ENCODE measurements at places on chromosomes 2 and 18.

- DNase-seq, result peak; percentile 29
These were observed 129.5 kb downstream of the TMEM182 start for GRCh38 chr2:102891296-102891695.

DNA sequence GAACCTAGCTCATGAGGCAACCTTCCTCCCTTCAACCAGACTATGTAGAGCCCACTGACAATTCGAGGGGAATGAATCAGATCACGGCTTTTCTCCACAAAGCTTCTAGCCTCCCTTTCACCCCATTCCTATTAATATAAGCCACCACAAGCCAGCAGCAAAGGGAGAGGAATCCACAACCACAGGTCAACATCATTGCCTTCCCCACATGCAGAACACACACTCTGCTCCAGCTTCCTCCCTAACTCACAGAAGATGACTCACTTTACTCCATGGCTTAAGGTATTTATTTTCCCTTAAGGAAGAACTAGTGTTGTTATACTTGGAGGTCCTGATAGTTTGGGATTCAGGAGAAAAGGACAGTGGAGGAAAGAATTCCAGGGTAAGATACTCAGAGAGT lies 272.2 kb downstream of the C1D start:
- DNase-seq, result peak; percentile 91

GRCh38 chr2:73174244-73174643 lies 28.1 kb upstream of the NOTO start:
- no peak for DNase-seq

- peak; percentile 57 for DNase-seq
These were observed 9.6 kb downstream of the HOXD8 start for GRCh38 chr2:176138923-176139660.

DNA sequence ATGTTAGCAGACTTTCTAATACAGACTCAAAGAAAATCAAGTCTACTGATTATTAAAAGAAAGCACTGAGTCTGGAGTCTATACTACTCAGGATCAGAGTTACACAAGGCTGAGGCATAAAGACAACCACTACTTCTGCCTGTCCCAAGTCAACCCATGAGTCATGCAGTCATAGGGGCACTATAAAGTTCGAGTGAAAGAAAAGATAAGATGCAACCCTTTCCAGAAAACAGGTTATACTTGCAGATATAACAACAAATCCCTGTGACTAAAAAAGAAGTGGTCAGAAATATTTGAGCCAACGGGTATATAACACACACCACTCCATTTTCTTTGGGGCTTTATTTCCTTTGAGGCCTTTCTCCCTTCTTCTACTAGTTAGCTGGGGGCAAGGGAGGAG lies 18.6 kb upstream of the SCRN3 start:
- no peak for DNase-seq

- DNase-seq, result peak; percentile 75
These were observed 177.2 kb downstream of the NEDD4L start for GRCh38 chr18:58221060-58221725.

DNA sequence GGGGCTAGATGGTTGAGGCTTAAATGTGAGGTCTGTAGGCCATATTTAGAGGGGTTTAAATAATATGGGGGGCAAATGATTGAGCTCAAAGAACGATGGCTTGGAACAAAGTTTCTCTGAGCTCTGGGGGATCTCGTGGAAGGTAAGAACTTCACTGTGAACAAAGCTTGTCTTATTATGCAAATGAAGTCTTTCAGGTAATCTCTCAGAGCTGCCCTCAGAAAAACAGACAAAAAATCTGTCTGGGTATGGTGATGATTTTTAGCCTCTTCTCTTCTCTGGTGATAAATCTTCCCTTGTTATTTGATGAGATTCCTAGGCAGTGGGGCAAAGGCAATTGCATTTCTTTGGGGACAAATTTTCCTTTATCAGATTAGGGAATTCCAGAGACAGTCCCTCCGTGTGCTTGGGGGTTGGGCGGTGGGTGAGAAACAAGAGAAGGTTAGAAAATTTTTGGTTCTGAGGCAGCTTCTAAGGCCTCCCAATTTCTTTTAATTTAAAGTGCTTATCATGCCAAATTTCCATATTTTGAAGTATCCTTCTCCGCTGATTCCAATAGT lies 760.4 kb downstream of the TSN start:
- DNase-seq, result no peak

GRCh38 chr2:226767056-226767813 lies 32.4 kb downstream of the IRS1 start:
- no peak for DNase-seq

DNA sequence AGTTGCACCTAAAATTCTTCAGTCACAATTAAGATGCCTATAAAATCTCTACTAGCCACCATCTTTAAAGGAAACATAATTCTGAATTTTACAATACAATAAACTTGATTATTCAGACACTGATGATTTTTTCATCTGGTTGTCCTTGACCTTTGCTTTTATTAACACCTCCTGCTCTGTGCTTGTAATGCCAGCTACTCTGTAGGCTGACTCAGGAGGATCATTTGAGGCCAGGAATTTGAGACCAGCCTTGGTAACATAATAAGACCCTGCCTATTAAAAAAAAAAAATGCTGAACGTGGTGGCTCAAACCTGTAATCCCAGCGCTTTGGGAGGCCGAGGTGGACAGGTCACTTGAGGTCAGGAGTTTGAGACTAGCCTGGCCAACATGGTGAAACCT lies 38.3 kb downstream of the HAT1 start:
- DNase-seq, result no peak

DNA sequence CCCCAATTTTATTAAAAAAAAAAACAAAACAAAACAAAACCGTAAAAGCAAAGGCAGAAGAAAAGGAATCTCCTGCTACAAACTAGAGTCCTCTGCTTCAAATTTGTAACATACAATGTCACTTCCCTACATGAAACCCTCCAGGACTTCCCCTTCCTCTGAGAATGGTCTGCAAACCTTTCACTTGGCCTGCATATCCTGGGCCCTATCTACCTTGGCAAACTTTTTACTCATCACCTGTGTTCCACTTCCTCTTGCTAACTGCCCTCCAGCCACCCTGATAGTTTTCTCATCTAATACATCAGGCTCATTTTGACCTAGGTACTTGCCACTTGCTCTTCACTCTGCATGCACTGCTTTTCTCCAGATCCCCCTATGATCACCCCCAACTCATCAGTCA lies 255.5 kb downstream of the ETAA1 start:
- no peak for DNase-seq

DNA sequence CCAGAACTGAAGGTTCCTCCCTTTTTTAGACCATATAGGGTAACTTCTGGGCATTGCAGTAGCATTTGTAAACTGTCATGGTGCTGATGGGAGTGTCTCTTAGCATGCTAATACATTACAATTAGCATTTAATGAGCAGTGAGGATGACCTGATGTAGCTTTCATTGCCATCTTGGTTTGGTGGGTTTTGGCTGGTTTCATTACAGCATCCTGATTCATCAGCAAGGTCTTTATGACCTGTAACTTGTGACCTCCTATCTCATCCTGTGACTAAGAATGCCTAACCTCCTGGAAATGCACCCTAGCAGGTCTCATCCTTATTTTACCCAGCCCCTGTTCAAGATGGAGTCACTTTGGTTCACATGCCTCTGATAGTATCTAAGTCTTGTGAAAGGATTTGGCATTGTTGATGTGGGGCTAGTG lies 159.0 kb downstream of the TMX3 start:
- DNase-seq, result peak; percentile 1

DNA sequence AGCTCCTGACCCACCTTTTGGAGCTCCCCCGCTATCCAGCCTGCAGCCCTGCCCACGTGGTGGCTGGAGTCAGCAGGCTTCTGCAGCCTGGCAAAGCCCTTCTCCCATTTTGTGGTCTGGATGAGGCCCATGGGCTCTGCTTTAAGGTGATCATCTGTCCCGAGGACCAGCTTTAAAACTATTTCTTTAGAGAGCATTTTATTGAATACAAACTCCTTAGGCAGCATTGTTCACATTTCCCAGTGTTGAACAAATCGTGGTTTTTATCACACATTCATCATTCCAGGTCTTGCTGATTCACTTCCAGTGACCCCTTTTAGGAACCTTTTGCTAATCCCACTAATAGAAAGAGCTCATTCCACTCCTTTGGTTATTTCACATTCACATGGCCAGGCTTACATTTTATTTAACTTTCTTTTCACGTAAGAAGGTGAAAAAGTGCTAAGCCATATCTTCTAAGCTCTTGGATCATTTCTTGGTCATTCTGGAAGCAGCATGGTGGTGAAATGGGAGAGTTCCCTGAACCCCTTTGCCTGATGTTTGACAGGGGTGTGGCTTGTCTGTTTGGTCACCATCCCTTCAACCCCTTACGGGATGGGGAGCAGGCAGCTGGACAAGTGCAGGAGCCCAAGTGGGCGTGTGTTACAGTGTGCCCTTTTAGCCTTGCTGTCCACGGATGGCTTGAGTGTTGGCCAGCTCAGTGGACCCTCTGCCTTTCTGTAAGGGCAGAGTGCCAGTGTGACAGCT lies 80.4 kb upstream of the RAPGEF4 start:
- DNase-seq, result peak; percentile 91

DNA sequence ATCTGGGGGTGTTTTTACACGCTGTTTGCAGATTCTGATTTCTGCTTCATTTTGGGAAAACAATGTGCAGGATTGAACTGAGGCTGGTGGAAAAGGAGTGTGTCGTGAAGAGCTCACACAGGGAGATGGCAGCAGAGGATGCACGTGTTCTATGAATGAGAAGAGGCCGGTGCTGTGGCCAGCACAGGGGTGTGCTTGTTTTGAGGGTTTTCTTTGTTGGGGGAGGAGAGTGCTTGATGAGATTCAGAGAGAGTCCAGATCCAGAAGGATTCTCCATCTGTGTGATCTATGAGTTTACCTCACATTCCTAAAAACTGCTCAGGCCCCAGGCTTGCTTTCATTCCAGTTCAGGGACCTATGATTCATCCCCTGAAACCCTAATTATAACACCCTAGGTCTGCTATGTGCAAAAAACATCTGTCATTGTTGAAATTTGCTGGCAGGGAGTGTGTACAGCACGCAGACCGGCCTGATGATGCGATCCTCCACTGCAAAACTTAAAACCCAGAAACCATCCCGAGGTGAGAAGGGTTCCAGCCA lies 12.1 kb downstream of the TGFA start:
- DNase-seq, result peak; percentile 48

DNA sequence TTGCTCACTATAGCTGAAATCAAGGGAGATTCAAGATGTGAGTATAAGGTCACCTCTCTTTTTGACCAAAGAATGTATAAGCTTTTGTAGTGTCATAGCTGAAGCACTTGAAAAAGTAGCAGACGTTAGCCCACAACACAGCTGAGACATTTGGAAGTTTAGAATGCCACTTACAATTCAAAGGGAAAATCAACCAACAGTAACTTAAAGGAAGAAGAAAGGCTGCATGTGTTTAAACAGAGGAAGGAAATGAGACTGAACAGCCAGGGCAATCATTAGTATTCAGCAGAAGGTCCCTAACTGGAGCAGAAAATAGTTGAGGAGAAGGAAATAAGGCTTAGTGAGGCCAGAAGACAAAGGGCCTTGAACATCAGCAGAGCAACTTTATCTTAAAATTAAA lies 23.5 kb upstream of the SCG2 start:
- DNase-seq, result no peak

- no peak for DNase-seq
These were observed 196.4 kb downstream of the AGAP1 start for GRCh38 chr2:235690082-235690808.

DNA sequence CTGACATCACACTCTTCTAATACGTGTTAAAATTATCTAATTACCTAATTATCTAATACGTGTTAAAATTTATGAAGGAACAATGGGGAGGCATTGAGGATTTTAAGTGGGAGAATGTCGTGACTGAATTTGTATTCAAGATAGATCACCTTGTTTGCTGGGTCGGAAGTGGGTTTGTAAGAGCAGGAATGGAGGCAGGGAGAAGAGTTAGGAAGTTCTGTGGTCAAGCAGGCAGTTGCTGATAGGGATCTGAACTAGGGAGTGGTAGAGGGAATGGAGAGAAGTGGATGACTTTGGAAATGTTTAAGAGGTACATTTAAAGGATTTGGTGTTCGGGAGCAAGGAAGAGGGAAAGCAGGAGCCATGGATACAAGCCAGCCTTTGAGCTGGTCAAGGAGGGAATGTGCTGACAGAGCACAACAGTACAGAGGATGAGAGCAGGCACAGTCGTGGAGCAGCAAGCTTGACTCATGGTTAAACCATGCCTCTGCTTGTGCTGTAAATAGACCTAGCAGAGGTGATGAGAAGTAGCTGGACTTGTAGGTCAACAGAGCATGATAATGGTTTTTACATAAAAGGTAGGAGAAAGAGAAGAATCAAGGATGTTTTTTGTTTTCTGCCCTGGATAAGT lies 16.2 kb downstream of the IL18RAP start:
- peak; percentile 69 for DNase-seq

DNA sequence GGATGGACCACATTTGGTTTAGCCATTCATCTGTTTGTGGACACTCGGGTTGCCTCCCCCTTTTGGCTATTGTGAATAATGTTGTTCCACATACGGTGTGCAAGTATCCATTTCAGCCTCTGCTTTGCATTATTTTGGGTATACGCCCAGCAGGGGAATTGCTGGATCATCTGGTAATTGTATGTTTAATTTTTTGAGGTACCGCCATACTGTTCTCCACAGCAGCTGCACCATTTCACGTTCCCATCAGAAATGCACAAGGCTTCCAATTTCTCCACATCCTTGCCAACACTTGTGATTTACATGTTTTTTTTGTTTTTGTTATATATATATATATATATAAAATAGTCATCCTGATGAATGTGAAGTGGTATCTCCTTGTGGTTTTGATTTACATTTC lies 54.6 kb upstream of the TWIST2 start:
- DNase-seq, result peak; percentile 93

Data from fibroblast of skin of right quadriceps (primary cell).